ENCODE measurements at places on chromosomes 7 and 10.

DNA sequence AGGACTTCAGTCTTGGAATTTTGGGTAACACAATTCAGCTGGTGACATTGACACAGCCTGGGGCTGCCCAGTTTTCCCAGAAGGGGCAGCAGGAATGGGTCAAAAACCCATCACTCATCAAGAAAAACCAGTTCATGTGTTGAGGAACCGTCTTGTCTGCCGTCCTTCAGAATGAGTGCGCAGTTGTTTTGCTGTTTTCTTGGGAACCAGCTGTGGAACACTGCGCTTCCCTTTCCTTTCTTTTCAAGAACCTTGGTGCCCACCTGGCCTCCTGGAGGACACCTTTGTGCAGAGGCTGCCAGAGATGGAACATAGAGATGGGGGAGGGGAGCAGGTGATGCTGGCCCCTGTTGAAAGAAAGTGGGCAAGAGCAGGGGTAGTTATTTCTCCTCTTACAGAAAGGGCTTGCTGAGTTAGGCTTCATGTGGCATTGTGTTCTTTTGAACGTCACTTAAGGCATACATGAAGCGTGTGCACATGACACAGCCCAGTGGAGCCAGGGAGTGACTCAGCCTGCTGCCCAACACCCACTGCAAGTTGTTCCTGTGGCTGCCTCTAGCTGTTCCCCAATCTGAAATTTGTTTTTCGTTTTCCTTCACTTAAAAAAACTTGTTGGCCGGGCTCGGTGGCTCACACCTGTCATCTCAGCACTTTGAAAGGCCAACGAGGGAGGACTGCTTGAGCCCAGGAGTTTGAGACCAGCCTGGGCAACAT is 87.4 kb upstream of the TNS3 start:
- H3K36me3 ChIP-seq: no peaks in the 10 kb centered on the region
- H3K4me3 ChIP-seq: peak overlapping the region; percentile 41
- peak; percentile 82 for DNase-seq

- H3K36me3 ChIP-seq: peaks cover under 1% of the 10 kb centered on the region
- no peaks in the 10 kb centered on the region for H3K4me1 ChIP-seq
- peak overlapping the region; percentile 57 for H3K27ac ChIP-seq
- no peak overlapping the region for H3K4me3 ChIP-seq
- no peaks in the 10 kb centered on the region for H3K27me3 ChIP-seq
These were observed 302.7 kb downstream of the HDAC9 start for GRCh38 chr7:18798088-18798906.

GRCh38 chr7:44145479-44145968 is 4.4 kb upstream of the MYL7 start:
- peak; percentile 31 for DNase-seq
- peaks cover 10% of the 10 kb centered on the region for H3K4me1 ChIP-seq
- H3K27me3 ChIP-seq: peaks cover 1% of the 10 kb centered on the region

- H3K4me1 ChIP-seq: peaks cover 28% of the 10 kb centered on the region
- no peaks in the 10 kb centered on the region for H3K27me3 ChIP-seq
- DNase-seq: no peak
- H3K4me3 ChIP-seq: no peak overlapping the region
- no peaks in the 10 kb centered on the region for H3K36me3 ChIP-seq
- H3K27ac ChIP-seq: no peak overlapping the region
These were observed 316.4 kb upstream of the C7orf33 start for GRCh38 chr7:148274118-148274517.

DNA sequence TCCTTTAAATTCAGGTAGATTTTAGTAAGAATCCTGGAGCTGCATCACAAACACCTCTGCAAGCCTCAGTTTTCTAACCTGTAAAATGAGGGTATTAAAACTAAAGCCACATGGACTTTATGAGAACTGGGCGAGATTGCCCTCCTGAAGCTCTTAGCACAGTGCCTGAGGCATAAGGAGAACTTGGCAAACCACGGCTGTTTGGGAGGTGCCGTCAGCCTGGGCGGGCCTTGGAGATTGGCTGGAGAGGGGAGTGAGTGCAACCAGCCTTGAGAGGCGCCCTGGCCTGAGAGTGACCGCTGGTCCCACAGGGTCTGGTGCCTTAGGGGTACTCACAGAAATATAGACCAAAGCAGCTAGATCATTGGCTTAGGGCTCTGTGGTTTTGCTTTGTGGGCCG is 5.4 kb upstream of the TNS3 start:
- peaks cover 1% of the 10 kb centered on the region for H3K27me3 ChIP-seq
- H3K4me1 ChIP-seq: peaks cover 23% of the 10 kb centered on the region
- no peaks in the 10 kb centered on the region for H3K36me3 ChIP-seq
- no peak overlapping the region for H3K27ac ChIP-seq
- H3K4me3 ChIP-seq: no peak overlapping the region

DNA sequence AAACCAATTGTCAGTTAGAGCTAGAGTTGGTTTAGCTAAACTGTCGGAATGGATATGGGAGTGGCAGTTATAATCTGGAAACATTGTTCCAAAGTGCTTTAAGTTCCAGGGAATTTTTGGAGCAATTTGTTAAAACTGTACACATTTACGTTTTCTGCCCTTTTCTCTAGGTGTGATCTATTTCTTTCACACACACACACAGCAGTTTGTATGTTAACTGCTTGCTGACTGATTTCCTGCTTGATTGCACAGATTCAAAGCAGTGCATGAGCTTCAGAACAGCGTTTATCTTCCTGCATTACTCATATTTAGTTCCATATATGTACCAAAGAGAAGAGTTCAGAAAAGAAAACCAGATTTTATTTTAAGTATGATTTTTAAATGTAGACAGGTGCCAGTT is 57.9 kb downstream of the MGMT start:
- H3K27ac ChIP-seq: no peak overlapping the region
- peaks cover 8% of the 10 kb centered on the region for H3K4me1 ChIP-seq
- H3K4me3 ChIP-seq: no peak overlapping the region
- no peak for DNase-seq
- H3K27me3 ChIP-seq: no peaks in the 10 kb centered on the region
- H3K36me3 ChIP-seq: peaks cover 20% of the 10 kb centered on the region
